ENCODE measurements at places on chromosomes 16 and 17. TPM values are rescaled to one million over a fixed set of nuclear protein-coding genes. Genes with fewer than 3 reads are reported as not detected.

- DNase-seq, result peak; percentile 73
Observed at GRCh38 chr17:75476271-75476671, 19.8 kb downstream of the TMEM94 start.

GRCh38 chr17:2090804-2091534 is 36.1 kb downstream of the HIC1 start:
- no peak for DNase-seq

- no peak for DNase-seq
Observed at GRCh38 chr17:28992625-28993600, 12.9 kb downstream of the SEZ6 start.

DNA sequence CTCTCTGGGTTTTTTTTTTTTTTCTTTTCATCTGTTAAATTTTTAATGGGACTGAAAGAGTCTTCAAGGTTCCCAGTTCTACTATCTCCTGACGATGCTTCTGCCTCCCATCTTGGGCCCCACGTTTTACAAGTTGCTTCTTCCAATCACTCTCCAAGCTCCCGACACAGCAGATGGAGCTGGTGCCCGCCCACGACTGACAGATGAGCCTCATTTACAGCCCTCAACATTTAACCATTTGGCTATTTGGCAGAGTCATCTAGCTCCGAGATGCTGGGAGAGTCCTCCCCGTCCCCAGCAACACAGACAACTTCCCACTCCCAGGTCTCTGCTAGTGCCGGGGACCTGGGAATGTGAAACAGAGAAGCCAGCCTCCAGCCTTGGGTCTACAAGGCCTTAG is 276.9 kb downstream of the SHISA9 start:
- DNase-seq, result peak; percentile 78

GRCh38 chr17:74623693-74624093 is at the start of gene CD300E:
TSS of gene CD300E (minus strand) at chr17:74623738. CDS start at chr17:74623621, 117 bp downstream.
- DNase-seq, result no peak

DNA sequence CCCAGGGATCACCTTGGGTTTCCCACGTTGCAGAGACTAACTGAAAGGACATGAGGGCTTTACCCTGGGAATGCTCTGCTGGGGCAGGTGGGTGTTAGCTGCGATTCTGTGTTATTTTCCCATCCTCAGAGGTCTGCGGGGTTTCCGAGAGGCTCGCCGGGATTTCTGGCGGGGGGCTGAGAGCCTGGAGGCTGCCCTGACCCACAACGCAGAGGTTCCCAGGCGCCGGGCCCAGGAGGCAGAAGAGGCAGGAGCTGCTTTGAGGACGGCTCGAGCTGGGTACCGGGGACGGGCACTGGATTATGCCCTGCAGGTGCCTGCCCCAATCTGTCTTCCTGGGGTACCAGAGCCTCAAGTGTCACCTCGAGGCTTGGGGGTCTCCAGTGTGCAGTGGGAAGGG is 6.9 kb downstream of the ACAP1 start:
- DNase-seq, result no peak

DNA sequence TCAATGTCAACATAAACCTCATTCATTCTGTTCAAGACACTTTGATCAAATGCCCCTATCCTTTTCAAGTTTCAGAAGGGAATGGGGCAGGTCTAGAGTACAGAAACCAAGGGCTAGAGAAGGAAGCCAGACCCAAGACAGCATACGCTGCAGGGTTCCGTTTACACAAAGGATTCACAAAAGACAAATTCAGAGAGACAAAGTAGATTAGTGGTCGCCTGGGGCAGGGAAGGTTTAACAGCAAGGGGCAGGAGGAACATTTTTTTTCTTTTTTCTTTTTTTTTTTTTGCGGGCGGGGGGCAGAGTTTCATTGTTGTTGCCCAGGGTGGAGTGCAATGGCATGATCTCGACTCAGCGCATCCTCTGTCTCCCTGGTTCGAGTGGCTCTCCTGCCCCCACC is 19.9 kb upstream of the TRAP1 start:
- no peak for DNase-seq

MYADML2 gene
- total RNA-seq, result 4.4 TPM

DNA sequence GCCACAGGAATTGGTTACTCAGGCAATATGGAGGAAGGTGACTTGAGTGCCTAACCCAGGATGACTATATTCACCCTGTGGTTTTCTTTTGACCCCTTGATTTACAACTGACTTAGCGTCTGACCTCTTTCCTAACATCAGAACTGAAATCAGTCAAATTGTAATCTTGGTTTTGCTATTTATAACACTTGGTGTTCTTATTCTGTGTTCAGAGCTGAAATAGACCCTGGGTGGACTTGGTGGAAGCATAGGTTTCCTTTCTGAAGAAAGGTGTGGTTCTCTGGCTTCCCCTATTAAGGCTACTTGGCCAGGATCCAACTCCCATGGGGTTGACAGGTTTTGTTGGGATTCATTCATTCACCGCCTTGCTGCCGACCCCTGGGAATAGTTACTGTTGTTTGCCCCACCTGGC is 80.8 kb downstream of the CLEC16A start:
- DNase-seq, result no peak

DNA sequence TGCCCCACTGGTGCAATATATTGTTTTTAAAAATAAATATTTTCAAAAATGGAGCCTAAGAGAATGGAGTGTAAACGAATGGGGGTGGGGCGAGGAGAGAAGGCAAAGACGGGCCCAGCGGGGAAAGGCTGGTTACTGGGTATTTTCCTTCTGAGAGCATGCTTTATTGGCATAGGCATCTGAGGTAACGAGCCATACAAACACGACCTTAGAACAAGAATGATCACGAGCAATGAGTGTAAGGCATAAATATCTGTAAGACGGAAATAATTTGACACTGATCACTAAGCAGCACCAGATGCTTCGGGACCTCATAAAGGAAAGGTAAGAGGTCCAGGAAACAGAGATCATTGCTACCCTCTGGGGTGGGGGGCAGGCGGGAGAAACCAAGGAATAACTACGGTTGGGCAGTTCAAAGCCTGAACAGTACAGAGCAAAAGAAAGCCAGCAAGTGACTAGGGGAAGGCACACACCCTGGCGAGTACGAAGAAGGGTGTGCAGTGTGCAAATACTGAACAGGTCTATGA is 959 bp downstream of the SSH2 start:
- no peak for DNase-seq

ADAP2 gene
- total RNA-seq, result 11.4 TPM

- no peak for DNase-seq
Observed at GRCh38 chr17:57945996-57946797, 9.0 kb downstream of the CUEDC1 start.

- no peak for DNase-seq
Observed at GRCh38 chr17:76264425-76264754, 758 bp upstream of the UBALD2 start.

NEK8 gene
- 2.7 TPM for total RNA-seq

TMEM256 gene
- 48.4 TPM for total RNA-seq

GRCh38 chr17:48492401-48493298 is 38.2 kb downstream of the HOXB1 start:
- DNase-seq, result no peak

DNA sequence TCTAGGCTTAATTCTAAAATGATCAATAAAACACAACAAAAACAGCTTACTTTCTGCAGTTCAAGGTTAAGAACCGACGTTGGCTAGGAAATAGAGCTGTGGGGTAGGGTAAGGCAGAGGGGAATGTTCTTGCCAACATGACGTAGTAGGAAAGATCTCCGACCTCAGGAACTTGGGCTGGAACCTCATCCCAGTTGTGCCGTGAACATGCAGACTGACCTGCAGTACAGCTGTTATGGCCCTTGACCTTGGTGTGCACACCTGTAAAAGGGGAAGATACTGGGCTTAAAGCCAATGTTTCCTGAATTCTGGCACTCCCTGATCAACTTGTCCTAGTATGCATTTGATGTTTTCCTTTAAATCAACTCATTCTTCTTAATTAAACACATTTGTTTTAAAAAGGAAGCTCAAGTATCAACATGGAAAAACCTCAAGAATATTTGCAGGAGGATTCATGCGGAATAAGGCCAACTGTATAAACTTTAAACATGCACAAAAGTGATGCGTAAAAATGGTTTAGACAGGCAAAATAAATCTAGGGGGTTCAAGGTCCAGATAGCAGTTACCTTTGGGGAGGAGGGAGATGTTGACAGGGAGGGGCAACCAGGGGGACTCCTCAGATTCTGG is 14.2 kb upstream of the SLC6A2 start:
- no peak for DNase-seq

SLC35G6 gene
- not detected for total RNA-seq

DNA sequence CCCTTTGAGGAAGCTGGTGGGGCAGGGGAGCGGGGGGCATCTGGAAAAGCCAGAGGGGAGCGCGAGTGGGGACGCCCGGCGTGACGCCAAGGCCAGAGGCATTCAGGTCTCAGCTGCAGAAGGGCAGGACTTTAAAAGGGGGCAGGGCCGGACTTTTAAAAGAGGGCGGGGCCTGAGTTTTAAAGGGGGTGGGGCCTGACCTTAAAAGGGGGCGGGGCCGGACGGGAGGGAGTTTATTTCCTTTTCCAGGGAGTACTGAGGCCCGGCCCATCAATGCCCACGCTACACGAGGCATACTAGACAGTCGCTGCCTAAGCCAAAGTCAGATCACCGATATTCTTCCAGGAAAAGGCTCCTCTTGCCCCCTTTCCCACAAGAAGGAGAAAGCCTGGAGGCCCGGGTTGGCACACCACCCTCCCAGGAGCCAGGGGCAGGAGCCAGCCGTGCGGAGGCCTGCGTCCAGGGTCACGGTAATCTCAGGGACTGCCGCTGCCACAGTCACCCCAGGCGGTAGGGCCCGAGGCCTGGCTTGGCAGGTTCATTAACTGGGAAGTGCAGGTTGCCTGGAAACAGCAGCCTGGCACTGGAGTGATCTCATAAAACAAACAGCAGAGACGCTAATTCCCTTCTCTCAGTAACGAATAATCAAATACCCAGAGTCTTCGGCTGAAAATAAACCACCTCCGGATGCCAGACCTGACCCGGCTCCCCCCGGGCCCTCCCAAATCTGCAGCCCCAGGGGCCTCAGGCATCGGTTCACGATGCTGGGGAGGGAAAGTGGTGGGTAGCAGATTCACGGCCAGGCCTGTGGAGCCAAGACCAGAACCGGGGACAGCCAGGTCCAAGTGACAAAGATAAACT is 90.7 kb downstream of the TIMM22 start:
- DNase-seq, result no peak

CETP gene
- total RNA-seq, result 0.42 TPM

- DNase-seq, result no peak
Observed at GRCh38 chr17:64497565-64498035, 746 bp upstream of the POLG2 start.

GLIS2 gene
- total RNA-seq, result 7.9 TPM

- DNase-seq, result no peak
Observed at GRCh38 chr16:30458561-30459394, 13.1 kb upstream of the SEPHS2 start.

- no peak for DNase-seq
Observed at GRCh38 chr17:31295489-31295871, 1.6 kb downstream of the OMG start.

DNA sequence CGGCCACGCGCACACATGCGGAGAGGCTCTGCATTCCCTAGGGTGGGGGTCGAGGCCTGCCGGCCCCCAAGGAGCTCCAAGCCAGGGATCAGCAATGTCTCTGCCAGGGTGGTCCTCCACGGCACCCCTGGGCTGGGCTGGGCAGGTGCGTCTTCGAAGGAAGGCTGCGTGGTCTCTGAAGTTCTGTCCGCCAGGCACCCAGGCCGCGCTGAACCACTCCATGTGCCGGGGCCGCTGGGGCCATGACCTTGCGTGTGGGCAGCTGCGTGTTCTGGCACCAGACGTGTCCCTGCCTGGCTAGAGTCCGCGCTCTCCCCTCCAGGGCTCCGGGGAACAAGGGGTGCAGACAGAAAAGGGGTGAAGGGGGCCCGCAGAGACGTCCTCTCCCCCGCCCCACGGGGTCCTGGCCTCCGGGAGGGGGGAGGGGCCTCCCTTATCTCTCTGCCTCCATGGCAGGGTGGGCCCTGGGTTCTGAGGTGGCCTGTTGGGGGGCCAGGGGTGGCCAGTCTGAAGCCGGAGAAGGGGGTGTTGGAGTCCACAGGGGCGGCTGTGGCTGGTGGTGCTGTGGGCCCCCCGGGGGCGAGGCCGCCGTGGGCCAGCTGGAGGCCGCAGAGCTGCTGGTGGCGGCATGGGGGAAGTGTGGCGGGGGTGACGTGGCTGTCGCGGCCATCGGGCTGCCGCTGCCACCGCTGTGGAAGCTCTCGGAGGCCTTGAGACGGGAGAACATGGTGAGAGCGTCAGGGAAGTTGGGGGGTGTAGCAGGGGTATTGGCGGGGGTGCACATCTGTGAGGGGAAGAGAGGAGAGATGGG is 5.3 kb downstream of the UBALD1 start:
- DNase-seq, result no peak

- no peak for DNase-seq
Observed at GRCh38 chr17:45676695-45677094, 107.4 kb upstream of the CRHR1 start.

TRPV3 gene
- total RNA-seq, result 12.1 TPM

GRCh38 chr16:59881376-59881775 is 1147.3 kb upstream of the GOT2 start:
- no peak for DNase-seq

DNA sequence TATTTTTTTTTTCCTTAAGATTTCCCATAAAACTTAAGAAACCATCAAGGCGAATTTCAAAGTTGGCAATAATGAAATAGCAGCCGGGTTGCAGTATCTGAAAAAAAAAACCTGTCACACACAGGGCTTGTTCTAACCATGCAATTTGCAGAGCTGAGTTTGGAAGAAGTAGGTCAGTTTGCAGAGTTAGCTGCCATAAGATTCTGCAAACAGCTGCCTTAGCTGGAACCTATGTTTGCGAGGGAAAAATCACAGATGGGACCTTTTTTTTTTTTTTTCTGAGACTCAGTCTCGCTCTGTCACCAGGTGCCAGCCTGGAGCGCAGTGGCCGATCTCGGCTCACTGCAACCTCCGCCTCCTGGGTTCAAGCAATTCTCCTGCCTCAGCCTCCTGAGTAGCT is 98.5 kb upstream of the HS3ST4 start:
- DNase-seq, result no peak

KRT24 gene
- not detected for total RNA-seq

GRCh38 chr16:7745276-7745675 is 412.6 kb downstream of the RBFOX1 start:
- DNase-seq, result peak; percentile 40

- peak; percentile 58 for DNase-seq
Observed at GRCh38 chr17:45895969-45896785, 1.8 kb downstream of the MAPT start.

MRM3 gene
- total RNA-seq, result 14.0 TPM

GAS7 gene
- 534 TPM for total RNA-seq

OR2C1 gene
- 0.85 TPM for total RNA-seq

PER1 gene
- total RNA-seq, result 113 TPM

EVI2B gene
- total RNA-seq, result 4.4 TPM

GRCh38 chr17:81990836-81991683 is 13.6 kb downstream of the ASPSCR1 start:
- DNase-seq, result no peak

DNA sequence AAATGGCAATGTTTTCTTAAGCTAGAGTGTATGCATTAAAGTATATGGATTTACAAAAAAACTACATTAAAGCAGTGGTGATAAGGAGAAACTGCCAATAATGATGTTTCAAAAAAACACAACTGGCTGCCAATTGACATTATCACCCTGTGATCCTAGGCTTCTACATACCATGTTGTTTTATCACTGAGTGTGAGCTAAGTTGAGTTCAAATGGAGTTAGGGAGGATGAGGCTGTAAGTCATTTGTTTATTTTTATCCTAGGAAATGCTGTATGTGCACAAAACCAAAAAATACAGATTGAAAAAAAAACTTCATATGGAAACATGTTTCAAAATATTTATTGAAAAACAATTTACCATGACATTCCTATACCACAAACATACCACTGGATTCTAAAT is 22.9 kb downstream of the CHCT1 start:
- DNase-seq, result no peak

MT1X gene
- 277 TPM for total RNA-seq

GRCh38 chr16:82716361-82716855 is 89.6 kb downstream of the CDH13 start:
- no peak for DNase-seq
